MV-4-11 (cell line): ENCODE measurements at places on chromosomes 7 and 10.

- no peak for DNase-seq
Observed at GRCh38 chr10:34222359-34222758, 592.7 kb downstream of the PARD3 start.

DNA sequence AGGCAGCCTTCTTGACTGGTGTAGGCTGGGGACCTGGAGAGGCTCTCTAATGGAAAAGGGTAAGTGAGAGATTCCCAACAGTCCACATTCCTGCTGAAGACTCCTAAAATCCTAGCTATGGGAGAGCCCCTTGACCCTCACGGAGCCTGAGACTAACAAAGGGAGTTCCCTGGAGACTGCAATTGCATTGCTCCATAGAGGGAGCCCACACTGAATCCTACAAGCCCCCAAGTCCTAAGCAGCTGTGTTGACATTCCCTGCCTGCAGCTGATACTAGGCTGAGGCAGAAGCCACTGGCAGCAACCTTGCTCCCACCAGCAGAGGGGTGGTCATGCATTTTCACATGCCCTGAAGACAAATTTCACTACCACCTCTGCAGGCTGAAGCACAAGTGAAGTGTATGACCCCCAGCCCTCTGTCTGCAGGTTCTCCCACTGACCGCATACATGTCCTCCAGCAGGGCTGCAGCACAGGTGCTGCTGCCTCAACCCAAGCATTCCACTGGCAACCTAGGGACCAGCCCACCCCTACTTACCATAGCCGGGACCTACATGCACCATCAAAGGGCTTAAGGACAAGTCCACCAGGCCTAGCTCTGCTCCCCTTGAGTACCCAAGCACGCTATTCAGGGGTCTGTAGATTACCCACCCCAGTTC, 130.3 kb upstream of the SLC13A1 start:
- DNase-seq = no peak

- peak; percentile 59 for DNase-seq
Observed at GRCh38 chr10:74924251-74924963, 98.0 kb downstream of the KAT6B start.

DNA sequence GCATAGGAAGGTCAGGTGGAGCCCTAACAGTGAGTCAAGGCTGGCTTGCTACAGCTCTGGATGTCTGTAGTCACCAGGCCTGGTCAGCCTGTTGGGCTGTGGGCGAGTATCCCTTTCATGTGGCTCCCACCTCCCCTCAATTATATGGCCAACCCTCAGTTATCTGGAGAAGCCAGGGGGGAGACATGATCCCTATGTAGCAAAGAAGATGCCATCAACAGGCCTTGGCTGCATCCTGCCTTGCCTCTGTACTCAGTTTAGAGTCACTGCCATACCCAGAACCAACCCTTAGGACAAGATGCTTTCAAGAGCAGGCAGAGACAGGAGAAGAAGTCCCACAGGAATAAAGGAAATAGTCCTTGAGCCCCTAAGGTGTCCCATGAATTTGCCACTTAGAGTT, 763.9 kb downstream of the GRID1 start:
- no peak for DNase-seq

DNA sequence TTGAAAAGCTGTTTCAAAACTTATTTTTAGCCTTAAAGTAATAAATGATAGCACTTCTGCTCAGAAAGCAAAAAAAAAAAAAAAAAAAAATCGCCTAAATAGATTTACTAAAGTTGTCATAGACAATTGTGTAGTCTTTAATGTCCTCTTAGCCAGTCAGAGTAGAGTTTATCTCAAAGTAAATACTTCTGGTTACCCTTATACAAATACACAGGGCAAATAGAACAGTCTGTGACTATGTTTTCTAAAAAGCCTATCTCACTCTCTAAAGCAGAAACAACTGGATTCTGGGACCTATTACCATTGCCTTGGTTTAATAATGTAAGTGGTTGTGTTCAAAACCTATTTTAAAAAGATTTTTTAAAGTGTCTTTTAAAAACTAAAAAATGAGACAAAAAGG, 156.2 kb upstream of the THSD7A start:
- DNase-seq = no peak

GRCh38 chr10:45672181-45673073, at the start of gene ZFAND4:
Gene ZFAND4, minus strand, starts transcription at chr10:45672772. Its CDS starts 9,047 bp downstream, at chr10:45663725.
- DNase-seq = peak; percentile 97

- peak; percentile 20 for DNase-seq
Observed at GRCh38 chr7:28853834-28854749, 104.0 kb downstream of the TRIL start.

GRCh38 chr10:54607983-54608382, 193.0 kb downstream of the PCDH15 start:
- no peak for DNase-seq

- no peak for DNase-seq
Observed at GRCh38 chr10:89867964-89868363, 166.6 kb downstream of the KIF20B start.

GRCh38 chr7:28044825-28045224, 135.8 kb downstream of the JAZF1 start:
- no peak for DNase-seq

DNA sequence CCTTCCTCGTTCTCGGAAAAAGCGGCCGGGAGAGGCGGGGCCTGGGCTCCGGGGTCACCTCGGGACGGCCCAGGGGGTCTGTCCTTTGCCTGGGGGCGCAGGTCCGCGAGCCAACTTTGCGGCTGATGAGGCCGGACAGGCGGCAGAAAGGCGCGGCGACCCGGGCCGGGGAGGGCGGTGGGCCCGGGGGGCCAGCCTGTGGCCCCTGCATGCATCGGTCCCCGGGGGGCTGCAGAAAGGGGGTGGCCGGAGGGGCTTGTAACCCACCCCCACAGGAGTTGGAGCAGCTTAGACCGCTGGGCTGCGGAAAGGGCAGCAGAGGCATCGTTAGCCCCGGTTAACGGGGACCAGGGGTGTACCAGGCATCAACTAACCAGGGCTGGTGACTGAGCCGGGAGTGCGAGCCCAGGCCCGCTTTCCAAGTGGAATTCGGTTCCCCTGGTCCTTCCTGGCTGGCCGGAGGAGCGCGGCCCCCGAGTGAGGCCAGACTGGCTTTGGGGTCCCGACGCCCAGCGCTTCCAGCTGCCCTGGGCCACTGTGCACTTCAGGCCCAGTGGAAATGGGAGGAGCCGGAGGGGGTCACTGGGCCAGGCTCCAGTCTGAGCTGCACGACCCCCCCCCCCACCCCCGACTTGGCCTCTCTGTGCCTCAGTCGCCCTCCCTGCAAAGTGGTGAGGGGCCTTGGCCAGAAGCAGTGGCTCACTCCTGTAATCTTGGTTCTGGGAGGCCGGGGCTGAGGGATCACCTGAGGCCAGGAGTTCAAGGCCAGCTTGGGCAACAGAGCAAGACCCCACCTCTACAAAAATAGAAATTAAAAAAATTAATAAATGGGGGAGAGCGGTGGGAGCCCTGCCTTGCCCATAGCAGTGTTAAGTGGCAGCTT, 919 bp downstream of the SLC29A4 start:
- no peak for DNase-seq

DNA sequence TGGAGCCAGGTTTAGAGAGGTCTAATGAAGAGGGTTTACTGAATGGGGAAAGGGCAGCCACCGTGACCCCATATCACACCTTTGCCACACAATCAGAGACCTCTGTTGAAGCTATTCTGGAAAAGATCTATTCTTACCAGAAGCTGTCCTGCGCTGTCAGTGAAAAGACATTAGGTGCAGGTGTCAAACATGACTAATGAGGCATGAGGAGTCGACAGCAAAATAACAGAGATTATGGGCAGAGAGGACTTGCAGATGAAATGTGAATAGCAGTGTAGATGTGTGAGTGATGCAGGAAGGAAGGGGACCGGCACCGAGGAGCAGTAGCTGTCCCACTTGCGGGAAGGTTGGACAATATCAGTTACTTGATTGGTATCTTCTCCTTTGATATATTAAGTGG, 627.7 kb upstream of the GALNT17 start:
- no peak for DNase-seq

GRCh38 chr7:125857606-125858005, 928.0 kb upstream of the POT1 start:
- no peak for DNase-seq

DNA sequence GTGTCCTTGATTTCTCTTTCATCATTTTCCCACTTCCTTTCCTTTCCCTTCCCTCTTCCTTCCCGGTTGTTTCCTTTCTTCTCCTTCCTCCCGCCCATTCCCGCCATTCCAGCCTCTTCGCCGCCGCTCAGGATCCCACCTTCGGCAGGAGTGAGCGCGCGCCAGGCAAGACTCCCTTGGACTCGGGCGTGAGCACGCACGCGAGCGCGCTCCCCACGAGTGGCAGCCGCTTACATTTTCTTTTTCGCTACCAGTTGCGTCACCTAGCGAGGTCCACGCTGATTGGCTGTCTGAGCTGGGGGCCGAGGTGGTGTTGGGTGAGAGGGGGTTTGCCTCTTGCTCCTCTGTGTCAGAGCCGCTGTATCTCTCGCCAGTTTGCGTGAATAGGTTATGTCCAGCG, 11.8 kb downstream of the ZAN start:
- peak; percentile 58 for DNase-seq

DNA sequence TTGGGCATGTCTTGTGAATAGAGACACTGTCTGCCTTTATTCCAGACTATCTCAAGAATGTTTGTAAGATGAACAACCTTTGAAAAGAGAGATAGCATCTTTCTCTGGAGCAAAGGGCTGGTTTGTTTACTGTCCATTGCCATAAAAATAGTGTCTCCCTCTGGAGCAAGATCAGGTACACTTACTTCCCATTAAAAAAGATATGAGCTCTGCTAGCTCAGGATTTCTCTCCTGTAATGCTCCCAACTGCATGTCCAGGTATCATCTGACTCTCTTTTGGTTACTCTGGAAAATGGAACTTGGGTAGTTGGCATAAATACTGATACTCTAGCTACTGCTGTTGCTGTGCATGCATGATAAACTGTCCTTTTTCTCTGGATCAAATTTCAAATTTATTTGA, 381.1 kb downstream of the TFEC start:
- no peak for DNase-seq

DNA sequence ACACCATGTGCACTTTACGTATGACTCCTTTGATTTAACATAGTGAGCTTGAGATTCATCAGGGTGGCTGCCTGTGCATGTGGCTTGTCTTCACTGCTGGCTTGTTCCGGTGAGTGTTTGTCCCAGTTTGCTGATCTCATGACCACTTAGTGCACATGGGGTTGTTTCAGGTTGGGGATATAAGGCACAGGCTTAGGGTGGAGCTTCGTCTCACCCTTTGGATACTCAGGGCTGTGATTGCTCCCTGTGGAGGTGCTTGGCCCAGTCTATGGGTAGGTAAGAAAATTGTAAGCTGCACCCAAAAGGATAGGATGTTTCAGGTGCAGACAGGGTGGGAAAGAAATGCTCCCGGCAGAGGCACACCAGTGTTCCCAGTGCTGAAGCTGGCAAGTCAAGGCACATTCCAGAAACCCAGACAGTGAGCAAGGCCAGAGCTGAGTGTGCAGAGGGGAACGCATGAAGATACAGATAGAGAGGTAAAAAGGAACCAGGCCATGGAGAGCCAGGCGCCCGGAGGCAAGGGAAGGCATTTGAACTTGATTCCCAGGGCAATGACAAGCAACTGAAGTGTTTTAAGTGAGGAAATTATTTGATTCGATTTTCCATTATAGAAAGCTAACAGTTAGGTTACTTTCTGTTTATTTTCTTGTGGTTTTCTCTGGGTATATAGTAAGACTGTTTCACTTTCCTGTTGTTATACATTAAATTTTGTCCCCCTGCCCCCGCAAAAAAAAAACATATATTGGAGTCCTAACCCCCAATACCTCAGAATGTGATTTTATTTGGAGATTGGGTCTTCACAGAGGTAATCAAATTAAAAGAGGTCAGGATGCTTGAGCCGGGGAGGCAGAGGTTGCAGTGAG, 289.8 kb upstream of the KLF6 start:
- DNase-seq = no peak

DNA sequence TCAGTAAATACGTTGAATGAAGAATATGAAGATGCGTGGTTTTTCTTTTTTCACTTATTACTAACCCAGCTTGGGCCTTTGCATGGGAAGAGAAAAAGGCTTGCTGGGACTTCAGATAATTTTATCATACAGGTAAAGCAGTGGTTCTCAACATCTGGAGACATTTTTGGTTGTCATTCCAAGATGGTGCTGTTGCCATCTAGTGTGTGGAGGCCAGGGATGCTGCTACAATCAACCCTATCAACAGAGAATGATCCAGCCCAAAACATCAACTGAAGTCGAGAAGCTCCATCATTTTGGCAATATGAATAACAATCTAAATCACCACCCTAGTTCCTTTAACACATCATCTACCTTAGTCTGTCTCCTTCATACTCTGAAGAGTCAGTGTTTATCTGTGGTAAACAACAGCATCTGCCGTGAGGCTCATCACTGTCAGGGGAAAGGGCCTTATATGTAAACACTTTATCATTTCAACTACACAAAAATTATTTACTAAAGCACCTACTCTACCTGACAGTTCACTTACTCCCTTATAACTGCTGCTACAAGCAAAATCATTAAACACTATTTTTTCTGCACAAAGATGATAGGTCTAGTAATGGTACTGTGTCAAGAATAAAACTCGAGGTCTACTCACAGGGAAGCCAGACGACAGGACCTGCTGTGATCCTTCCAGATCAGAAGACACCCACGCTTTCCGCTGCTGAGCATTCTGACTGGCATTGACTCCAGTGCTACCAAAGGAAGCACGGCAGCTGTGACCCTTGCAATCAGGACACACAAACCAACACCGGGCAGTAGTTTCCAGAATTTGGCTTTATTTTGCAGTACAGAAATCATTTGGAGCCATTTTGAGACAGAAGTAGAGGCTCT, 48.6 kb downstream of the GDI2 start:
- no peak for DNase-seq

DNA sequence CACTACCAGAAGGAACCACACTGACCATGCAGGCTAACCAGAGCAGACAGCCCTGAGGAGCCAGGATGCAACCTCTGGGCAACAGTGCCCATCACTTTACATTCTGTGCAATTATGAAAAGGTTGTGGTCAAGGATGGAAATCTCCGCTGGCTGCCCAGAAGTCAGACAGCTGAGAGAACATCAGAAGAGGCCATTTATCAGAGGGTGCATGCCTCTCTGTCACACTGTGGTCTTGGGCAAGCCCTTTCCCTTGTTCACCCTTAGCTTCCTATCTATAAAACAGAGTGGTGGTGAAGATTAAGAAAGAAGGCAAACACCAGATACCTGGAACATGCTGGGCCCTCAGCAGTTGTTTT, 120.7 kb upstream of the GDF10 start:
- DNase-seq = no peak

- DNase-seq = no peak
Observed at GRCh38 chr10:99424656-99425055, 5.8 kb downstream of the GOT1 start.

- no peak for DNase-seq
Observed at GRCh38 chr7:15922002-15922401, 235.5 kb upstream of the MEOX2 start.

- DNase-seq = no peak
Observed at GRCh38 chr10:130686689-130687300, 550.6 kb downstream of the GLRX3 start.
